ENCODE measurements at places on chromosomes 6 and 20.
A peak's percentile ranks its signal among the peaks of the same experiment; 100 is the strongest.

- no peak for DNase-seq
Observed at GRCh38 chr6:166619912-166620311, 7.1 kb downstream of the RPS6KA2 start.

DNA sequence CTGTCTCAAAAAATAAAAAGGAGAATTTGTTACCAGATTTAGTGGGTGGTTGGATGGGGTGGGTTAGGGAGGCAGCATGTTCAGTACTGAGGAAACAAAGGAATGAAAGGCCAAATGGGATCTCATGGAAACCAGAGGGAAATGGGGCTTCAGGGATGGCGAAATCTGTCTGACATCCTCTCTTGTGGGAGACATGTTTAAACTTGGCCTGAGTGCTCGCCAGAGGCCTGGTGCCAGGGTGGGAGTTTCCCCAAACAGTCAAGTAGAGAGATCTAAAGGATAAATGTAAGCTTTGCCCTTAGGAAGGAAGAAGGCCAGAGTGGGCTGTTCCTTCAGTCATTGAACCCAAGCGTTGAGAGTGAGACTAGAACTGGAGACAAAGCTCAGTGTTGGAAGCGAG lies 61.9 kb upstream of the AKIRIN2 start:
- no peak for DNase-seq

GRCh38 chr20:35551503-35551902 lies 9.6 kb downstream of the ERGIC3 start:
- DNase-seq: no peak

DNA sequence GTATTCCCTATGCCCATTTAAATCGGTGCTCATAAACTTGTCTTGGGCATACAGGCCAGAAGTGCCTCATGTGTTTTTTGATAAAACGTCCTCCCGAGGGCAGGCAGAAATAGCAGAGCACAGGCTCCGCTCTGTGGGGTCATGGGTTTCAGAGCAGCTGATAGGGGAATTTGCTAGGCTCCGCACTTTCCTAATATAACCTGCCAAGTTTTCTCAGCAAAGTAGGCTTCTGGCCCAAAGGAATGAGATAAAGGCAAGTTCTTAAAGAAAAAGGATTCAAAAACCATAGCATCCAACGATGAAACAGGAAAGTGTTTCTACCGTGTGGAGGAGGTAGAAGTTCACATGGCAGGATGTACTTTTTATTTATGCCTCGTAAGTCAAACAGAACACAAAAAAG lies 69.8 kb upstream of the RALGAPA2 start:
- DNase-seq: peak; percentile 27

- no peak for DNase-seq
Observed at GRCh38 chr6:156657296-156657695, 119.9 kb upstream of the ARID1B start.

DNA sequence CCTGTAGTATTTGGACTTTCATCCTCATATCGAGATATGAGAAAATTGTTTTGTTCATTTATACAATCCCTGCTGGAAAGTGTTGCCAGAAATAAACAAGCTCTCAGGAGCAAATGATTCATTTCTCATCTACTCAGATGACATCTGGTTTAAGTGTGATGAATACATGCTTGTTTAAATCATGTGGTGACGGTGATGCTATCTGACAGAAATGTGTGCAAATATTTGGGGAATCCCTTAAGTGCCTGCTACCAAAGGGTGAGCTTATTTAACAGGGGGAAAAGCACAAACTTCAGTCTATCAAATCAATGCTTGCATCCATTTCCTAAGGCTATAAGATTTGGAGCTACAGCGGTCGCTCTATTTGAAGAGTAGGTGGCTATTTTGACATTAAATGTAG lies 368.3 kb upstream of the SASH1 start:
- no peak for DNase-seq

DNA sequence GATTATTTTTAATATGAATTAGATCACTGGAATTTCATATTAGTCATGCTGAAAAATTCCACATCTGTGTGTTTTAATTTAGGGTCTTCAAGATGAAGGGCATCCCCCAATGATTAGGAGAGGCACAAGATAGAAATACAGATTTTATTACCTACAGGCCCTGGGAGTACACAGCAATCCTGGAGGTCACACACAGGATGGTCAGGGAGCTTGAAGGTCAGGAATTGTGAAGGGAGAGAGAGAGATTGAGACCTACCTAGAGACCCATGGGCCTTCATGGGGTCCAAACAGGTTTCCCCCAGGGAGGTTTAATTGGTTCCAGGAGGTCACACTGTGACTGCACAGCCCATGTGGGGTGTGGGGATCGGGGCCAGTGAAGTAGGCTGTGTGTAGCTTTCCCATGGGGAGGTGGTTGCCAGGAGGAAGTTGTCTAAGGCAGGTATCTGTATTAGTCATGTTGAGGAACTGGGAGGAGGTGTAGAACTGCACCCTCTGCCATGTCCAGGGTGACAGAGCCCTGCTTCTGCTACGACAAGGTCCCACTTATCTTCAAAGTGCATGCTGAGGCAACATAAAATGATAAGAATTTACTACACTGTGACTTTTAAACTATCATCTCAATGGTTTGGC lies 18.3 kb downstream of the SNX9 start:
- DNase-seq: no peak

DNA sequence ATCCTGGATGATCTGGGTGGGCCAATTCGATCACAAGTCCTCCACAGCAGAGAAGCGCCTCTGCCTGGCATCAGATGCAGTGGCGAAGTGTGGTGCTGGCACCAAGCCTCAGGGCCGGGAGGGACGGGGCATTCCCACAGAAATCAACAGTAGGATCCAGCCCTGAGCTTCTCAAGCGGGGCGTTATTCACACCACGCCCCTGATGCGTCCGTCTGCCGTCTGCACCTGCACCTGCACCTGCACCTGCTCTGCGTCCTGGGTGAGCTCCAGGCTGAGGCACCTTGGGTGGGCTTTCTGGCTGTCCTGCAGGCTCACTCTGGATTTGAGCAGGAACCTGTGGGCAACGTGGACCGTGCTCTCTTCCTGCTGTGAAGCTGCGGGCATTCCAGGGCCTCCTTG lies 13.8 kb upstream of the NTSR1 start:
- no peak for DNase-seq

Measured in globus pallidus (tissue), 1 donor.